Neural cell (in vitro differentiated cells): ENCODE measurements at places on chromosomes 1 and 21. TPM values are rescaled to one million over a fixed set of nuclear protein-coding genes. Genes with fewer than 3 reads are reported as not detected.

UBASH3A gene
- polyA plus RNA-seq: not detected in 2 replicates

WDR64 gene
- 0.21 TPM in 1 of 2 replicates, not detected in the other for polyA plus RNA-seq

S100A7A gene
- polyA plus RNA-seq: 0.24 TPM in 1 of 2 replicates, not detected in the other

PRDM2 gene
- polyA plus RNA-seq: 10.7 TPM in 2 replicates

METTL13 gene
- polyA plus RNA-seq: 8.4 and 15.6 TPM in 2 replicates

LCE6A gene
- not detected in 2 replicates for polyA plus RNA-seq

TRIM17 gene
- 0.14 TPM in 1 of 2 replicates, not detected in the other for polyA plus RNA-seq

SPRR1A gene
- not detected in 2 replicates for polyA plus RNA-seq

SPRR4 gene
- not detected in 2 replicates for polyA plus RNA-seq

DCLRE1B gene
- 7.3 and 8.7 TPM in 2 replicates for polyA plus RNA-seq

SNIP1 gene
- 9.5 and 15.7 TPM in 2 replicates for polyA plus RNA-seq

PM20D1 gene
- not detected in 2 replicates for polyA plus RNA-seq

DIO1 gene
- not detected in 2 replicates for polyA plus RNA-seq

OR6K3 gene
- not detected in 2 replicates for polyA plus RNA-seq

SLAMF7 gene
- not detected in 2 replicates for polyA plus RNA-seq

ZNF678 gene
- polyA plus RNA-seq: 16.7 and 25.9 TPM in 2 replicates

INSRR gene
- polyA plus RNA-seq: 2.7 and 3.0 TPM in 2 replicates

ILDR2 gene
- 1.3 and 6.8 TPM in 2 replicates for polyA plus RNA-seq

NUDT17 gene
- polyA plus RNA-seq: 4.5 and 5.4 TPM in 2 replicates

AMY1A gene
- not detected in 2 replicates for polyA plus RNA-seq

HHIPL2 gene
- polyA plus RNA-seq: 0.36 and 1.3 TPM in 2 replicates

CACNA1E gene
- 29.5 and 33.1 TPM in 2 replicates for polyA plus RNA-seq

COL6A2 gene
- polyA plus RNA-seq: not detected in 2 replicates

C21orf58 gene
- polyA plus RNA-seq: 2.8 and 3.0 TPM in 2 replicates

C1orf116 gene
- polyA plus RNA-seq: not detected in 2 replicates

TRNP1 gene
- 11.0 and 17.2 TPM in 2 replicates for polyA plus RNA-seq

TMEM234 gene
- polyA plus RNA-seq: 24.4 and 30.2 TPM in 2 replicates

KCNE2 gene
- 0.25 and 0.30 TPM in 2 replicates for polyA plus RNA-seq

CIART gene
- 7.3 and 9.1 TPM in 2 replicates for polyA plus RNA-seq

S100A14 gene
- not detected in 2 replicates for polyA plus RNA-seq

CCDC17 gene
- 0.34 and 1.1 TPM in 2 replicates for polyA plus RNA-seq

RHBDL2 gene
- polyA plus RNA-seq: not detected in 2 replicates

S100A8 gene
- not detected in 2 replicates for polyA plus RNA-seq

TDRD5 gene
- polyA plus RNA-seq: not detected in 2 replicates

RIMS3 gene
- polyA plus RNA-seq: 31.6 and 36.9 TPM in 2 replicates

PGLYRP4 gene
- polyA plus RNA-seq: not detected in 2 replicates
